Activated naive CD4-positive, alpha-beta T cell treated with anti-CD3 and anti-CD28 coated beads for 36 hours (primary cell): ENCODE measurements at places on chromosomes 6 and 20. TPM values are rescaled to one million over a fixed set of nuclear protein-coding genes. Genes with fewer than 3 reads are reported as not detected.

ZNF311 gene
- 0.57 TPM for total RNA-seq

PIM1 gene
- total RNA-seq, result 227 TPM

POPDC3 gene
- total RNA-seq, result not detected

LRRC73 gene
- total RNA-seq, result 0.17 TPM

MCM8 gene
- total RNA-seq, result 50.3 TPM

TUBB2B gene
- 0.12 TPM for total RNA-seq

TTLL9 gene
- not detected for total RNA-seq

PTCHD4 gene
- not detected for total RNA-seq

WFDC5 gene
- not detected for total RNA-seq

TMEM244 gene
- total RNA-seq, result not detected

PRSS35 gene
- total RNA-seq, result not detected

VARS2 gene
- 82.8 TPM for total RNA-seq

CGA gene
- not detected for total RNA-seq

RHAG gene
- not detected for total RNA-seq

LAMA2 gene
- total RNA-seq, result 2.2 TPM

SLC22A7 gene
- not detected for total RNA-seq

PAX1 gene
- not detected for total RNA-seq

BPIFB2 gene
- not detected for total RNA-seq

MRAP2 gene
- total RNA-seq, result not detected

MAS1 gene
- total RNA-seq, result not detected

SLC25A27 gene
- 1.6 TPM for total RNA-seq

NUP43 gene
- 71.9 TPM for total RNA-seq

PHACTR1 gene
- 0.31 TPM for total RNA-seq

HEY2 gene
- total RNA-seq, result not detected

PRR18 gene
- total RNA-seq, result not detected

RIN2 gene
- not detected for total RNA-seq

PROCR gene
- total RNA-seq, result 1.5 TPM

TRIM15 gene
- total RNA-seq, result 2.2 TPM

PPP1R3G gene
- total RNA-seq, result not detected

NMBR gene
- total RNA-seq, result not detected

SIRPB1 gene
- total RNA-seq, result 1.4 TPM

LGSN gene
- not detected for total RNA-seq

VSX1 gene
- total RNA-seq, result not detected

TAF11 gene
- 27.3 TPM for total RNA-seq

ARMC2 gene
- 3.9 TPM for total RNA-seq

GGTLC1 gene
- not detected for total RNA-seq

HRH3 gene
- total RNA-seq, result not detected

LAMA5 gene
- 0.81 TPM for total RNA-seq

ULBP3 gene
- total RNA-seq, result not detected

SLCO4A1 gene
- total RNA-seq, result 22.6 TPM

SRSF12 gene
- not detected for total RNA-seq

PKHD1 gene
- not detected for total RNA-seq

TTK gene
- total RNA-seq, result 45.9 TPM

TRIM26 gene
- 36.8 TPM for total RNA-seq

SMOC2 gene
- total RNA-seq, result not detected

LPA gene
- total RNA-seq, result not detected

TMEM170B gene
- total RNA-seq, result 0.57 TPM

AVP gene
- total RNA-seq, result not detected

MYCT1 gene
- not detected for total RNA-seq

SULF2 gene
- 0.96 TPM for total RNA-seq

SLC13A3 gene
- total RNA-seq, result not detected

OARD1 gene
- 60.8 TPM for total RNA-seq

ATP9A gene
- 0.12 TPM for total RNA-seq

FAM83B gene
- not detected for total RNA-seq
